ENCODE measurements at places on chromosomes 1 and 21. TPM values are rescaled to one million over a fixed set of nuclear protein-coding genes. Genes with fewer than 3 reads are reported as not detected.

The RNF223 gene
- not detected for total RNA-seq

The GJB4 gene
- total RNA-seq, result not detected

The KLF17 gene
- total RNA-seq, result not detected

The FMOD gene
- 60.2 TPM for total RNA-seq

The C1orf53 gene
- total RNA-seq, result 4.0 TPM

The TFF1 gene
- total RNA-seq, result not detected

All from right cardiac atrium (tissue), 5 donors.